NCI-H2171 (cell line): ENCODE measurements at places on chromosomes 16 and 17.

GRCh38 chr17:63291258-63291657 is 154.8 kb downstream of the CYB561 start:
- no peak for DNase-seq

DNA sequence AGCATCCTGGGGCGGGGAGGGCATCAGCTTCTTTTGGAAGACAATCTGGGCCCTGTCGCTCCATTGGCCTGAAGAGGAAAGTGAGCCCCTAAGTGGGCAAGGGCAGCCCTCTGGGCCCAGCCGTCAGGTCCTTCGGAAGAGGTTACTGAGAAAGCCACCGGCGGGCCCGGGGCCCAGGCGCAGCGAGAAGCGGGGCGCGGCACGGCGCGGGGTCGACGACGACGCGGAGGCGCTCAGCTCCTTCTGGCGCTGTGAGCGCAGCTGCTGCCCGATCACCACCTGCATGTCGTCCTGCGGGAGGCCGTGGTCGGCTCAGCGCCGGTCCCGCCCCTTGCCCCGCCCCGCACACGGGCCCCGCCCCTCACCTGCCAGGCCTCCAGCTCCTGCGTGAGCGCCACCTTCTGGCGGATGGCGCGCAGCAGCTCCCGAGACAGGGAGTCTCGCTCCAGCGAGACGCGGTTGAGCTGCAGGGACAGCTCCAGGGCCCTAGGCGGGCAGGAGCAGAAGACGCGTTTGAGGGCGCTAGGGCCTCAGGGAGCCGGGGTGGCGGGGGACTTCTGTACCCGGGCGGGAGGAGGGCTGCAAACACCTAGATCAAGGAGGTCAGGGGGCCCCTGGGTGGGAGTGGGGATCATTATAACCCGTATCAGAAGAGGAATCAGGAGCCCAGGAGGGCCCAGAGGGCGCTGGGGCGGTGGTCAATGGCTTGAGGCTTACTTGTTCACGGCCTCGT is 4.3 kb downstream of the THOC6 start:
- peak; percentile 86 for DNase-seq

- DNase-seq, result peak; percentile 87
Measured at GRCh38 chr17:42322382-42323267, 34.3 kb downstream of the STAT5A start.

DNA sequence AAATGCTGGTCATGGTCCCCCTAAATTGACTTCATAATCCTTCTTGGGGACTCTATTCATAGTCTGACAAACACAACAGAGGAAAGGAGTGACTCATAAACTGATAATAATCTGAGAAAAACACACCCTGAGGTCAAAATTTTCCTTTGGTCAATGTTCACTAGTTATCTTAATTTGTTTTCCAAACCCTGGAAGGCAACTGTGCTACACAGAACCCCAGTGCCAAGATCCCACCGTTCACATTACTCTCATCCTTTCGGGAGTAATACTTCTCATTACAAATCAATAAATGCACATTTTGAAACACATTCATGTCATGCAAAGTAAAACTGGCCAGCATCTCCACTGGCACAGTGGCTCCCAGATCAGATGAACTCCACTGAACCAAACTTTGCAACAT is 23.2 kb downstream of the COIL start:
- DNase-seq, result no peak

- DNase-seq, result peak; percentile 7
Measured at GRCh38 chr17:59620518-59621259, 994 bp downstream of the CLTC start.

DNA sequence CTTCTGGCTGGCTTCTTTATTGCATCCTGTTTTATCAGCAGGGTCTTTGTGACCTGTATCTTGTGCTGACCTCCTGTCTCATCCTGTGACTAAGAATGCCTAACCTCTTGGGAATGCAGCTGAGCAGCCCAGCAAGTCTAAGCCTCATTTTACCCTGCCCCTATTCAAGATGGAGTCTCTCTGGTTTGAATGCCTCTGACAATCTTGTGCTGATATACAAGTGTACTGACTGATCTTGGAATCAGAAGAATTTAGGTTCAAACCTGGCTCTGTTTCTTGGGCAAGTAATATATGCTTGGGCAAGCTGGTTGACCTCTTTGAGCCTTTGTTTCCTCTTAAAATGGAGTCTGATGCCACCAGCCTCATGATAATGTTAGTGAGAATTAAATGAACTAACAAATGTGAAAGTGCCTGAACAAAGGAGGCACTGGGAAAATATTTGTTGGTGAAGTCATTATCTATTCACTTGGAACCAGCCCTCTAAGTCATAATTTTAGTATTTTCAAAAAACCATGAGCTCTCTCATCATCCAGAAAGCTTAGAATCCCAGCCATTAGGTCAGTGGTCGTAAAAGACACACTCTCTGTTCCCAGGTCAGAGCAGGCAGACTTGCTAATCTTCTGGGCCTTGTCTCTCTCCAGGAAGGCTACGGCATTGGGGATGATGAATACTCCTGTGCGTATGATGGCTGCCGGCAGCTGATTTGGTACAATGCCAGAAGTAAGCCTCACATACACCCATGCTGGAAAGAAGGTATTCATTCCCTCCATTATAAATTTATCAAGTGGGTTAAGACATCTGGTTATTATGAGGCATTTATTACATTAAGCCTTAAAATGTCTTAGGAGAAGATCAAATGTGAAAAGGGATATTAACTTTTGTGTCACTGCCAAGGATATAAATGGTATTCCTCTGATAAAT is 18.1 kb upstream of the ARL2BP start:
- DNase-seq, result no peak

GRCh38 chr17:74016461-74016860 is 187.0 kb upstream of the RPL38 start:
- DNase-seq, result no peak

- DNase-seq, result no peak
Measured at GRCh38 chr16:17134586-17134985, 336.2 kb downstream of the XYLT1 start.

DNA sequence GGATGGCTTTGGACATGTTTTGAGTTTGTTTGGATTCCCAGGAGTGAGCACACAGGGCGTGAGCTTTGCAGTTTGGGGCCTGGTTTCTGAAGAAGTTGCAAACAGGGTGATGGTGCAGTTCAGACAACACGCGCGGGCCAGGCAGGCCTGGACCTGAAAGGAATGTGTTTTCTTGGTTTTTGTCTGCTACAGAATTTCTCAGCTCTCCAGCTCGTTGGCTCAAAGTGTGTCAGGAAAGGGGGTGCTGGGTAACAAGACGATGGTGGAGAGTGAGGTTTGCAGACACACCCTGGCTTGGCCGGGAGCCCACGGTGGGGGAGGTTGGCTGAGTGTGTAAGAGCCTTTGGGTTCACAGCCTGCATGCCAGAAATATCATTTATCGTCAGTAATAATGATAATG is 82.3 kb downstream of the CMIP start:
- no peak for DNase-seq

GRCh38 chr17:4163951-4164350 is 21.0 kb downstream of the CYB5D2 start:
- DNase-seq, result no peak

GRCh38 chr16:1991135-1991551 is 1.4 kb downstream of the SYNGR3 start:
- no peak for DNase-seq

DNA sequence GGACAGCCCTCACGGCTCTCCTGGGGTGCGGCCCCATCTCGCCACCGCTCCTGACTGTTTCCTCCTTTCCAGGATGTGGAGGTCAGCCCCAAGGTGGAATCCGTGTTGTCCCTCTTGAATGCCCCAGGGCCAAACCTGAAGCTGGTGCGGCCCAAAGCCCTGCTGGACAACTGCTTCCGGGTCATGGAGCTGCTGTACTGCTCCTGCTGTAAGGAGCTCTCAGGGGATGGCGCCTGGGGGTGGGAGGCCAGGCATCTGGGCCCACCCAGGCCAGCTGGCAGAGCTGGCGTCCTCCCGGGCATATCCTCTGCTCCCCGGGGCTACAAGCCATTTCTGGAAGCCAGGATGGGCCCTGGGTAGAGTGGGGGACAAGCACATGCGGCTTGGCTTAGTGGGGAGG is 13.2 kb downstream of the IL34 start:
- no peak for DNase-seq

- DNase-seq, result no peak
Measured at GRCh38 chr17:30401097-30401496, 22.4 kb downstream of the CPD start.

- no peak for DNase-seq
Measured at GRCh38 chr17:34378664-34379101, 15.7 kb upstream of the CCL1 start.

- DNase-seq, result no peak
Measured at GRCh38 chr17:80704381-80704819, 159.8 kb downstream of the RPTOR start.

- no peak for DNase-seq
Measured at GRCh38 chr17:71338396-71338795, 782.4 kb upstream of the SOX9 start.

- no peak for DNase-seq
Measured at GRCh38 chr17:69302682-69303081, 24.3 kb downstream of the ABCA5 start.

GRCh38 chr16:89123001-89123830 is 29.6 kb downstream of the ACSF3 start:
- peak; percentile 66 for DNase-seq
